ENCODE measurements at places on chromosomes 7 and 10.

- no peak for DNase-seq
Measured at GRCh38 chr7:117347480-117347879, 24.6 kb upstream of the WNT2 start.

DNA sequence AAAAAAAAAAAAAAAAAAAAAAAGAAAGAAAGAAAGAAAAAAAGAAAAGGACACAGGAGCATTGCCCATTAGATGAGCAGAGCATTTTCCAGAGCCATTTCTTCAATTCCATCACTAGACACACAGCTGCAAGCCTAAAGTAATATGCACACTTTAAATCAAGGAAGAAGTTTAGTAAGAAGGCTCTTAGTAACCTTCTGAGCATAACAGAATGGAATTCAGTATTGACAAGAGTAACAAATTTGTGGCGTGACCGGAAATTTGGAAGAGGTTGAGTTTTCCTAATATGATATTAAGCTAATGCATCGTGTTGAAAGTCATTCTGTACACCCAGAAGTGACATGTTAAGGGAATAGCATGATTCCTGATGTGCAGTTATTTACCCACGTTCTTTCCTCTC is 35.3 kb downstream of the SMURF1 start:
- DNase-seq: no peak

DNA sequence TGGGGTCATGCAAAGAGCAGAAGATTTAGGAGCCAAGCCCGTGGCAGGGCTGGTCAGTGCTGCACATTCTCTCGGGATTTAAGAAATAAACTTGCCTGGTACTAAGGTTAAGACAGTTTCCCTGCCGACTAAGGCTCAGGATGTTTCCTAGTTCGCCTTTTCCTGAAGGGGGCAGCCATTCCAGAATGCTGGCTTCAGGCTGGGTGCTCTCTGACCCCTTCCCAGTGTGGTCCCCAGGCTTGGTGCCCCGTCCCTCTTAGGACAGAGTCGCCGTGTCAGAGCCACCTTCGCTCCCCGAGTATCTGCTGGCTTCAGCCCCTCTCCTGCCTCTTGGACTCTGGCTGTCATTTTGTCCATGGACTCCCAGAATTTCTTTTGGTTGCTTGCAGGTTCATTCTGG is 117.2 kb downstream of the ELFN1 start:
- DNase-seq: no peak

DNA sequence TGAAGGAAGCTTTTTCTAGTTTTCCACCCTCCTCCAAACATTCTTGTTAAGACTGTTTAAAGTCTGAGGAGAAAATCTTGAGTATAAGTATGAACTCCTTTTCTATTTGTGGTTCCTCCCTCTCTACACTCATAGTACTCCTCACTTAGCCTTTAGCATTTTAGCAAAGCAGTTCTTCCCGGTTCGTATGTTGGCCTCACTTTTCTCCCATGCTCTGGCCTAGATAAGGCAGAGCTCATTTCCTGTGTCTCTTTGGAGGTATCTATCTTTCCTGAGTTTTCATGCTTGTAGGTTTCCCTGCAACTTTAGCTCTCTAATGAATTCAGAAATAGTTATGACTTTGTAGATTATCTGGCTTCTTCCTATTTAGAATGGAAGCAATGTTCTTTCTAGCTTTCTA is 5.9 kb upstream of the OR2F1 start:
- no peak for DNase-seq

DNA sequence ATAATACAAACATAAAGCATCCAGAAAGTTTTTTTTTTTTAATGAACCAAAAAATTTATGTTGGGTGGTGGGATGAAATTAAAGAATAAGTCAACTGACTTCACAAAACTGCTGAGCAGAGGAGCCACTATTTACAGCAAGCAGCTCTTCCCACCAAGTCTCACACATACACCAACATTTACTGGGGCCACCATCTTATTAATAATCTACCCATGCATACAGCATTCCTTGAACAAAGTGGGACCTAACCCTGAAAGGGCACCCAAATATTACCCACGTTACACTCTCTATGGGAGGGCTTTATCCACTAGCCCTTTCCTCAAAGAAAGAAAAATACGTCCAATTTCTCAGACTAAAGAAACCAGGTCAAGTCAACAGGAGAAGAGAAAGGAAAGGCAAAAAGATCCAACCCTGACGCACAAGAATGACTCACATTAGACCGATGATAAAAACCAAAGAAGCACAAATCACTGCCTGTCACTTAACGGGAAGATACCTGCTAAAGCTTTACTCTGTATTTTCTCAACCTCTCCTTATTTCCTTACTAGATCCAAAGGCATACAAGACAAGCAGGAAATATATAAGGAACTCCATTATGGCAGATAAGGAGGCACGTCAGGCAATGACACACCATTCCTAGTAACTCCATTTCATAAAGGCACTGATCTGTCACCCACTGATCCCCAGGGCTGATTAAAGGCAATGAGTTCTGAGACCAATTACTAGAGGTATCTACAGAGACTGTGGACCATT is 141.8 kb upstream of the ASAH2 start:
- DNase-seq: no peak

GRCh38 chr7:99971242-99971641 is 4.6 kb downstream of the AZGP1 start:
- DNase-seq: no peak

DNA sequence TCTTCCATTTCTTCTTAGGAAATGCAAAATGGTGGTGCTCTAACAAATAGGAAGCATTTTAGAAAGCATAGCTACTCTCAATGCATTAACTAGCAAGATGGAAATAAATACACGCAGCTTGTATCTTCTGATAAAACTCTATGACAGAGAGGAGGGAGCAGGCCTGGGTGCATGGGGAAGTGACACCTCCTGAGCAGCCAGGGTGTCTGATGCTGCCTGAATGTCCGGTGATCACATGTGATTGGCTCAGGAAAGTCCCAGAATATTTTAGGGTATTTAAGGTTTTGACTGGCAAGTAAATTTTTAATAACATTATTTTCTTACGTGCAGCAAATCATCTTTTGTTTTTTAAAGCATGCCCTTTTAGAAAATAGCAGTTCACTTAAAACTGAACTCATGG is 261.0 kb upstream of the KLF6 start:
- no peak for DNase-seq

DNA sequence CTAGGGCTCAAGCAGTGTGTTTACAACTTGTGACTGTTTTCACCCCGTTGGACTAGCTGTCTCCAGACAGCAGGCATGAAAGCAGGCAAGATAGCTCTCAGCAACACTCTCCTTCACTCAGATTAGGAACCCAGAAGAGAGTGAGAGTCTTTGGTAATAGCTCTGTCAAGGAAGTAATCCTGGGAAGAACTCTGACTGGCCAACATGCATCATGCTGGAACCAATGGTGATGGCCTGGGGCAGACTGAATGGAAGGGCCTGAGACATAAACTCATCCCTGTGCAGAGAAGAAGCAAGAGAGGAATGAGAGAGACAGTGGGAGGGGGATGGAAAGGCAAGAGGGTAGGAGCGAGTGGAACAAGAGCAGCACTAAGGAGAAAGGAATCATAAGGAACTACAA is 48.9 kb downstream of the AKR1D1 start:
- no peak for DNase-seq

DNA sequence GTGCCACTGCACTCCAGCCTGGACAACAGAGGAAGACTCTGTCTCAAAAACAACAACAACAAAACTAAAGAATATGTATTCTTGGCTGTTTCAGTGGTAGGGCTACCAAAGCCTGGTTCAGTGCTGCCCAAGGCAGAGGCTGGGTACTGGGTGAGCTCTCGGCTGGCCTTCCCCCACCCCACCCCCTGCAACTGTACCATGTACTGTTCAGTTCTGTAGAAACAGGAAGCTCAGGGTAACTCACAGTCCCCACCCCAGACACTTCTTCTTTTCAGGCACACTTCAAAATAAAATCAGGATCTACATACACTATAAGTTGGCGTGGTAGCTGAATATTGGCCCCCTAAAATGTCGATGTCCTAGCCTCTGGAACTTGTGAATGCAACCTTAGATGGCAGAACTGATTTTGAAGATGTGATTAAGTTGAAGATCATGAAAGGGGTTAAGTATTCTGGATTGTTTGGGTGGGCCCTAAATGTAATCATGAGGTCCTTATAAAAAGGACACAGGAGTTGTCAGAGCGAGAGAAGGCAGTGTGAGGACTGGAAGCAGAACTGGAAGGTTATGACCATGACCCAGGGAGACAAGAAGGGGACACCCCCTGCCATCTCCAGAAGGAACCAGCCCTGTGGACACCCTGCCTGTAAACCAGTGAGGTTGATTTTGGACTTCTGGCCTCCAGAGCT is 31.2 kb downstream of the TBXAS1 start:
- DNase-seq: no peak

GRCh38 chr10:128714644-128715415 is 588.6 kb upstream of the MKI67 start:
- DNase-seq: no peak

- DNase-seq: no peak
Measured at GRCh38 chr10:32938554-32939061, 19.4 kb downstream of the ITGB1 start.

- no peak for DNase-seq
Measured at GRCh38 chr7:126524967-126525366, 727.8 kb downstream of the GRM8 start.

DNA sequence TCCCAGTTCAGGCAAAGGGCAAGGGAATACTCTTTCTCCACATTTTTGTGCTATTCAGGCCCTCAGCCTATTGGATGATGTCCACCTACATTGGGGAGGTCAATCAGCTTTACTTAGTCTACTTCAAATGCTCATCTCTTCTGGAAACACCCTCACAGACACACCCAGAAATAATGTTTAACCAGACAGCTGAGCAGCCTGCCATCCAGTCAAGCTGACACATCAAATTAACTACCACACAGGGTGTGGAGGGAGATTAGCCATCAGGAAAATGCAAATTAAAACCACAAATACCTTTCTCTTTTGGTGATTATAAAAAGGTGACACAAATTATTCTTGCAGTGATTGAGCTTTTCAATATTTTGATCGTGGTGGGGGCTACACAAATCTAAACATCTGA is 74.7 kb upstream of the FZD8 start:
- DNase-seq: no peak

GRCh38 chr7:155969192-155969929 is 157.1 kb upstream of the SHH start:
- no peak for DNase-seq

DNA sequence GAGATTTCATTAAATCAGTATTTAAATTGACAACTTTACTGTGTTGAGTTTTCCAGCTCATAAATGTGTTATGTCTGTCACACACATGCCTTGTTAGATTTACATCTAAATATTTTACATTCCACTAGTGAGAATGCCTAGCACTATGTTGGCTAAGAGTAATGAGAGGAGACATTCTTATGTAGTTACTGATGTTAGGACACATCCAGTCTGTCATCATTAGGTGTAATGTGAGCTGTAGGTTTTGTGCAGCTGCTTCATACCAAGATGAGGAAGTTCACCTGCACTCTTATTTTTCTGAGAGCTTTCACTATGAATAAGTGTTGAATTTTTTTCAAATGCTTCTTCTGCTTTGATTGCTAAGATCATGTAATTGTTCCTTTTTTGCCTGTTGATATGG is 218.0 kb upstream of the IGFBP3 start:
- DNase-seq: no peak

DNA sequence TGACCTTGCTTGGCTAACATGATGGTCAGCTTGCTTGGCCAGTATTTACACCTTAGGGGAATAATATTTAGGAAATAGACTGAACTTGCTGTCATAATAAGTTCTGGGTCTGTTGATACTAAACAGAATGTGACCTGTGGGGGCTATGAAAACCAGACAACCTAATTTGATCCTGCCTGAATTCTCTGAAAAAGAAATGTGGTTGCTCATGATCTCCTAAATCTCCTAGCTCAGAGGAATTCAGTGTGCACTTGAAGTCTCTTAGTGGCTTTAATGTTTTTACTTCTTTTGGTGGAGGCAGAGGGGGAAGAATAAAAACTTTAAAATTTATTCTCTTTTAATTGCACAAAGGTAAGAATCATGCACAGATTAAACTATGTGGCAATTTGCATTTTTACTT is 205.2 kb downstream of the SEC23IP start:
- DNase-seq: no peak

All from stimulated activated CD4-positive, alpha-beta T cell treated with anti-CD3 and anti-CD28 coated beads, Interleukin-2, amount 100 ng/mL, for 48 hours (primary cell).